Lower leg skin (tissue), 4 donors: ENCODE measurements at places on chromosomes 12 and 14.

DNA sequence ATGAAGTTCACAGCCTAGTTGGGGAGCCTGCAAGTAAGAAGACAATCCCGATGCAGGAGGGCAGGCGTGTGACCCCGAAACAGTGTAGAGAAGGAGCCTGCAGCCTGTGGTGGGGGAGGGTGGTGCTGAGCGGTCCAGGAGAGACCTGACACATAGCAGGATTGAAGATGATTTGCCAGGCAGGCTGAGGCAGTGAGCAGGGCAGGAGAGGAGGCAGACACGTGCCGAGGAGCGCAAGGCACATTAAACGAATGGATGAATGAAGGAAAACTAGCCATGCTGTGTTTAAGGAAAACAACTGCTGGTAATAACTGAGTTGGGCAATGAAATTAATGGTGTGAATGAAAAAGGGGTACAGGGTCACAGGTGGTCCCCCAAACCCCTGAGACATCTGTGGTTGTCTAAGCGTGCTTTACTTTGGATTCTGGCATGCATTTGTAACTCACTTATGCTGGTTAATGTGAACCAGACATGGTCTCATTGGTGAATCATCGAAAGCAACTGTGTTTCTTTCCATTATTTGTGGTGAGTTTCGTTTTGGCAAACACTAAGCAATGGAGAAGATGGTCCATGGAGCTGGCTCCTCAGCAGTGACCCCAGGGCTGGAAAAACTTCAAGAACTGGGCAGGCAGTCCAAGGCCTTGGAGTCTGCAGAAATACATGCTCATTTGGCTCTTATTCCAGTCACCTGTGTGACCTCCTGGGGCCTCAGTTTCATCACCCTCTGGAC is 96.9 kb upstream of the EVL start:
- DNase-seq = no peak

GRCh38 chr12:6041891-6042290 is 82.6 kb downstream of the VWF start:
- no peak for DNase-seq

GRCh38 chr14:23569443-23570151 is 2.0 kb upstream of the AP1G2 start:
- DNase-seq = peak; percentile 83

DNA sequence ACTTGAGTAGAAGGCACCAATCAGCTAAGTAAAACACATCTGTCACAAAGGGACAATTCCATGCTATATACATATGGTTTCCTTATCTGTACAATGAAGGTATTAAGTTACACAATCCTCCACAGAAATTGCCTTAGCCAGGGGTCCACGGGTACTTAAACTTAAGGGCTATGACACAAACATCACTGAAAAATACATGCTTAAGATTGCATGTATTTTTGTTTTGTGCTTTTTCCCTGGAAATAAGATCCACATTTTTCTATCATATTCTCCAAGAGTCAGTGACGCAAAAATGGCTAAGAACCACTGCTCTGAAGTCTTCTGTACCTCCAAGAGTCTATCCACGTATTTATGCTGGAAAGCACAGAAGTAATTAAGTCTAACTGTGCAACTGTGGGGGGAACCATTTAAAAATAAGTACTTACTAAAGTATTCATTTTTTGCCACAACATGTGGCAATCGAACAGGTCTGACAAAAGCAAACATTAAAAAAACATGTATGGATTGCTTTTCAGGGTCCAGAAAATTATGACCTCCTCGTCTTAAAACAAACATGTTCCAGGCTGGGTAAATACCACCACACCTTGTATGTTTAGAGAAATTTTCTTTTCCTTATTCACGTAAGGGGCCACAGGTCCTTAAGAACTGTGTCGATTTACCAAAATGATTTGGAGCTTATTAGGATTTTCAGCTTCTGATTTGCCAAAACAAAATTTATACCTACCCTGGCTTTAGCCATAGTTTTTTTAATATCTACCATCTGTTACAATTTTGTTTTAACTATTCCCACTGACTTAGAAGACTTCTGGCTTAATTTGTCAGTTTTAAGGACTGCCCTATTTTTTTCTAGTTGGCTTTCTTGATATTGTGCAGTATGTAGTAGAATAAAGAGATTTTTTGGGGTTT is 2.8 kb downstream of the SLC38A2 start:
- DNase-seq = no peak

- no peak for DNase-seq
These were observed 20.8 kb downstream of the TNFAIP2 start for GRCh38 chr14:103144085-103144484.
